ENCODE measurements at places on chromosomes 3 and 15.
A peak's percentile ranks its signal among the peaks of the same experiment; 100 is the strongest.

- DNase-seq = no peak
Observed at GRCh38 chr3:138960417-138960852, 13.4 kb downstream of the FOXL2NB start.

DNA sequence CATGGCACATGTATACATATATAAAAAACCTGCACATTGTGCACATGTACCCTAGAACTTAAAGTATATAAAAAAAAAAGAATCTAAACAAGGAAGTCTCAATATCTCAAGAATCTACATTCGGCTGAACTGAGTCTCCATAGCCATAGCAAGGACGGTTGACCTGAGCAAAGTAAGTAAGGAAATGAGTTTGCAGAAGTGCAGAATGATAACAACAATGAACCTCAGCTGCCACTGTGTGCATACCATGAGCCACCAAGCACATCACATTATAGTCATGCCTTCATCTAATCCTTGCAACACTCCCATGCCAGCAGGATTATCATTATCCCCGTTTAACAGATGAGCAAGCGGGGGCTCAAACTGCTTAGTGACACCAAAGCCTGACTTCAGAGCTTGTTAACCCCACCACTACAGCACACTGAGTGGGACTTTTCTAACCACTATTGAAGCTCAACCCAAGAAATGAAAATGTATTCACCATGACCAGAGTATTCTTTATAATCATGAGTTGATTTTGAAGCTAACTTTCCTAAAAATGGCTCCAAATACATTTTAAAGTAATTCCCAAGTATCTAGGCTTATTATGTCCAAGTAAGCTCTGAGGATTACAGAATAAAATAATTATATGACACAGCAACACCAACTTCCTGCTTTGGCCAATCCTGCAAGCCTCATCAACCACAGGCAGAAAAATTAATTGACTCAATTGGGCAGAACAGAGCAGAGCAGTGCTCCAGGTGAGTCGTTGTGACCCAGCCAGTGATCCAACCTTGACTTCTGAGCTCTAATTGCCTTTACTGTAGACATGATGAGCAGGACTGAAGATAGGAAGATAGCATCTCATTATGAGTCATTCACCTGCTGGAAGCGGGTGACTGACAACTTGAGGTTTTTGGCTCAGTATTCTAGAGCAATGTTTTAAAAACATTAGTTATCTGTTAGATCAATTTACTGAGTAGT lies 47.3 kb upstream of the IL12A start:
- DNase-seq = no peak

DNA sequence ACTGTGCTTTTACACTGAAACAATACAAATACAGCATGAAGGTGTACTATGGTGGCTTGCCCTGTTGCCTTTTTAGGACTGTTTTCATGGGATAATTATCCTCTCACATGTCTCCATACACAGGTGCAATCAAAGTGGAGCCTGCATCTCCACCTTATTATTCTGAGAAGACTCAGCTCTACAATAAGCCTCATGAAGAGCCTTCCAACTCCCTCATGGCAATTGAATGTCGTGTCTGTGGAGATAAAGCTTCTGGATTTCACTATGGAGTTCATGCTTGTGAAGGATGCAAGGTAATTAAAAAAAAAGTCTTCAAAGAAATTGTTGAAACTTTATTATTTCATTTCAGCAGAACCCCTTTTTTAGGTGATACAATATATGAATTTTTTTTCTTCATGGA lies 92.3 kb downstream of the PPARG start:
- no peak for DNase-seq

GRCh38 chr3:106457281-106458180 lies 588.7 kb upstream of the CBLB start:
- no peak for DNase-seq

DNA sequence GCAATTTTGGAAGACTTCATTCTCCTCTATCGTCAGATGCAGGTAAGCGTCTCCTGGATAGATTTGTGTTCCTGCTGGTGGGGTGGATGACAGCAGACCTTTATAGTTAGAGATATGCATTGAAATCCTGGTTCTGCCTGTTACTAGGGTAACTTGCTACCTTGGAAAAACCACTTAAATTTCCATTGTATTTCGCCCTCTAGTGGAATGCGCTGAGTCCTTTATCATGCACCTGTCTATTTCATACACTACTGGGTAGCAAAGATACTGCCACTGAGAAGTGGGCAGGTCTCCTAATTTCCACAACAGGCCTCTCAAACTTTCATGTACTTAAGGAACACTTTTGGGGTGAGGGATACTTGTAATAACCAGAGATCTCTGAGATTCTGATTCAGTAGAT lies 209.5 kb upstream of the SUCLG2 start:
- no peak for DNase-seq

DNA sequence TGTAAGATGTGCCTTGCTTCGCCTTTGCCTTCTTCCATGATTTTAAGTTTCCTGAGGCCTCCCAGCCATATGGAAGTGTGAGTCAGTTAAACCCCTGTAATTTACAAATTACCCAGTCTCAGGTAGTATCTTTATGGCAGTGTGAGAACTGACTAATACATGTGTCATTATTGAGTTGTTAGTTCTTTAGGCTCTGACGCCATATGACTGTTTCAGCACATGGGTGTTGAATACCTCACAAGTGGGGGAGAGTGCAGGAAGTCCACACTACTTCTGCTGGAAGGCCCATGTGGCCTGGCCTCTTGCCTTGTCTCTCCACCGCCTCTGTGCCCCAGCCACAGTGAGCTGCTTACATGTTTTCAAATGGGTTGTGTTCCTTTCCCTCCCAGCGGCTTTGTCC lies 28.5 kb downstream of the MFSD1 start:
- no peak for DNase-seq

DNA sequence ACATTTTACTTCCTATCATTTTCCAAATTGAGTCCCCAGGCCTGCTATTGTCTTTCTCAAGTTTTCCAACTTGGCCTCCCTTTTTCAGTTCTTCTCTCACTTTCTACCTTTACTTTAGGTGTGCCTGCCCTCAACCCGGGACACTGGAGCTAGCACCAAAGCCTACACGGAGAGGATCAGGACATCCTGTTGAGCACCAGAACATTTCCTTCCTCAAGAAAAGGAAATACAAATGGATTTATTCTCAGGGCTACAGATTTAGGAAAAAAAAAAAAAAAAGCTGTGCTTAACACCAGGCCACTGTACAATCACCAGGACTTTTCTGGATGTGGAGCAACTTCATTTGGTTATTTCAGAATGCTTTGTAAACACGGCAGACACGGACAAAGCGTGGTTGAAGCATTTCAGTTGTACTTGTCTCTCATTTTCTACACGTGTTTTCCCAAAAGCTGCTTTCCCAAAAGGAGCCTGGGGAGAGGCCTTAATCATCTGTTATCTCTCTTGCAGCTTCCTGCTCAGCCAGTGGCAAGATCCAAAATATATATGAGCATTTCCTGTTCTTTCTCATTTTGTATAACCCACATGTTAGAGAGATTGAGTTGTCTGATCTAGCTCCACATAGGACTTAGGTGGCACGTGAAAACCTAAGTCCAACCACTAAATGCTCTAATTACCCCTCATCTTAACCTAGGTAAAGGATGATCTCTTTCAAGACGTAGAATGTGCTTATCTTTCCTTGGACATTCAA lies 15.5 kb upstream of the ATP1B3 start:
- no peak for DNase-seq

GRCh38 chr15:38696109-38696727 lies 131.6 kb upstream of the RASGRP1 start:
- peak; percentile 59 for DNase-seq

- DNase-seq = no peak
Observed at GRCh38 chr15:64127521-64128270, 23.8 kb upstream of the SNX22 start.

DNA sequence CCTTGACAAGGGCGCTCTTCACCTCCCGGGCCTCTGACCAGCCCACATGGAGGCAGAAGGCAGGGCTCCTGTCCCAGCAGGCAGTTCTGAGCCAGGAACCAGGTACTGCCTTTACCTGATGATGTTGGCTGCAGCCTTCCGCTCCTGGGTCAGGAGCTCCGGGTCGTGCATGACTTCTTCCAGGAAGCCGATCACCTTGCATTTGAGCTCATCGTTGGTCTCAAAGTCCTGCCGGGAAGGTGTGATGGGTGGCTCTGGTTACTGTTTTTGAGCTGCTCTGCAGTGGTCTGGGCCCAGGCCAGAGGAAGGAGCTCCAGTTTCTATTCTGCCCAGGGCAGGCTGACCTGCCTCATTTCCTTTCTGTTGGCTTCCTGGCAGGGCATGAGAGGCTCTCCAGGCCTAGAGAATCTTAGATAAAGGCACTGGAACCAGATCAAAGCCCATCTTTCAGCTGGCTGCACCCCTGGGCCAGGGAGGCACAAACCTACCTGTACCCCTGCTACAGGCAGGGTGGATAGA lies 53.2 kb upstream of the CTSH start:
- DNase-seq = no peak

GRCh38 chr15:56307180-56307579 lies 58.0 kb upstream of the TEX9 start:
- DNase-seq = no peak

- DNase-seq = no peak
Observed at GRCh38 chr15:52428297-52428696, 100.4 kb downstream of the MYO5A start.

DNA sequence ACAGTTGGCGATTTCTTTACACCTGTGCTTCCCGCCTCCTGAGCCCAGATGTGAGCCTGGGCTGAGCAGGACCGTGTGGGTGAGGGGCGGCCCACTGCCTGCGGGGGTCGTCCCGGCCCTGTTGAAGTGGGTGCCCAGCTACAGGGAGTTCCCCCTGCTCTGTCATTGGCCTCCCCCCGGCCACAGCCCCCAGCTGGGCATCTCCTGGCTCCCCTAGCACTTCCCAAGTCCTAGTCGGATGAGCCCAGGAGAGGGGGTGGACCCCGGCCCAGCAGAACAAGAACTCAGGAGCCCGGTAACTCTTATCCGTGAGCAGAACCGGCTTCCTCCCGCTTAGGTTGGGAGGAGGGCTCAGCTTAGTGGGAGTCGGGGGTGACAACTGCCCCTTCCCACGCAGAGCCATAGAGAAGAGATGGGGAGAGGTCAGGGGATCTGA lies 757 bp downstream of the PAQR5 start:
- DNase-seq = no peak

DNA sequence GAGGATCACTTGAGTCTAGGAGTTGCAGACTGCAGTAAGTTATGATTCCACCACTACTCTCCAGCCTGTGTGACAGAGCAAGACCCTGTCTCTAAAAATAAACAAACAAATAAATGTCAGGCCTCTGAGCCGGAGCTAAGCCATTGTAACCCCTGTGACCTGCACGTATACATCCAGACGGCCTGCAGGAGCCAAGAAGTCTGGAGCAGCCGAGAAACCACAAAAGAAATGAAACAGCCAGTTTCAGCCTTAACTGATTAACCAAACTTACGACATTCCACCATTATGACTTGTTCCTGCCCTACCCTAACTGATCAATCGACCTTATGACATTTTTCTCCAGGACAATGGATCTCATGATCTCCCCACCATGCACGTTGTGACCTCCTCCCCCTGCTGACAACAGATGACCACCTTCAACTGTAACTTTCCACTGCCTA lies 32.5 kb upstream of the ZKSCAN7 start:
- DNase-seq = no peak

GRCh38 chr3:56253941-56254665 lies 214.2 kb downstream of the ERC2 start:
- no peak for DNase-seq

DNA sequence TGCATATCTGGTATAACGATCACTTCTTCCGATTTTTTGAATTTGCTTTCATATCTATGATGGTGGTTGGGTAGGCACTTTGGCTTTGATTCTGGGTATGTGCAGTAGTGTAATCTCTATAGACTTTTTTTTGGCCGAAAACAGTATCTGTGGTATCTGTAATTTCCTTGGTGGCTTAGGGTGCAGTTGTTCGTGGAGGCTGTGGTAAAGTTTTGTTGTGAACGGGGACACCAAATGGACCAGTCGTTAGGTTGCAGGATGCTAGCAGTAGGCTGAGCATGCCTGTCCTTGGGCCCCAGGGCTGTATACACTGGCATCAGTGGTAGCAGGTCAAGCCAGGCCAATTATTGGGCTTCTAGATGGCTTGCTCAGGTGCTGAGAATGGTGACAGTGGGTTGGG lies 55.2 kb downstream of the CCDC66 start:
- no peak for DNase-seq

DNA sequence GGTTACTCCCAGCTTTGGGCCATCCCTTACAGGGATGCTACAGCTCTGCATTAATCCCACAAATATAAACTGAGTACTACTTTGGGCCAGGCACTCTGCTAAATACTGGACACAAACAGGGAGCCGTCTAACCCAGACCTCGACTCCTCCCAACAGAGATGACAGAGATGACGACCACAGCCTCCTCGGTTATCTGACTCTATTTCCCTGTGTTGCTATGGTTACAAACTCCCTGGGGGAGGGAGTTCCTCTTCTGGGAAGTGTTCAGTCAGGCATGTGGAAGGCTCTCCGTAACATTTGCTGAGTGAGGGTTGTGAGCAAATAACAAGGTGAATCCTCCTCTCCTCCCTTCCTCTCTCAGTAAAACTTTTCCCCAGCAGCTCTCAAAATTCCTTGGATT lies 6.7 kb upstream of the CMTM7 start:
- DNase-seq = no peak

- DNase-seq = no peak
Observed at GRCh38 chr3:98598492-98598891, 5.1 kb upstream of the CPOX start.

DNA sequence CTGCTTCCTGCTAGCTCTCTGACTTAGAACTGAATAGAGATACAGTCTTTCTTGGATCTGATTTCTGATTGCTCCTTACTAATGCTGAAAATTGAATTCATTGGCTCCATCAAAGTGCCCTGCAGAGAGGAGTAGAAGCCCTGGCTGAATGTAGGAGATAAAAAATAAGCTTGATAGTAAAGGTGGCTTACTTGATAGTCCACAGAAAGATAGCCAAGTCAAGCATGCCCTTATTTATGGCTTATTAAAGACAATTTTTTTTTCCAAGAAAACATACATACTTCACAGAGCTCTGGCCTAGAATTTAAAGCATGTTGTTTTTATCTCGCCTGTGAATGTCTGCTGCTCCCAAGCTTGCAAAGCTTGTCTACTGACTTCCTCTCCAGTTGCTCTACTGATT lies 124.6 kb upstream of the CADPS start:
- DNase-seq = no peak

Measured in activated T-cell treated with anti-CD3 and anti-CD28 coated beads, Interleukin-2, amount 50 U/mL, for 1 hour (primary cell).